Gastrocnemius medialis (tissue), 4 donors: ENCODE measurements at places on chromosomes 1 and 21. TPM values are rescaled to one million over a fixed set of nuclear protein-coding genes. Genes with fewer than 3 reads are reported as not detected.

GRCh38 chr1:22919341-22920025, 53.2 kb downstream of the LACTBL1 start:
- no peak overlapping the region for H3K4me3 ChIP-seq
- peaks cover 2% of the 10 kb centered on the region for H3K27me3 ChIP-seq
- H3K4me1 ChIP-seq, result no peaks in the 10 kb centered on the region
- no peak overlapping the region for H3K27ac ChIP-seq
- no peaks in the 10 kb centered on the region for H3K36me3 ChIP-seq

GRCh38 chr1:204495777-204496176, 1.2 kb upstream of the PIK3C2B start:
- no peak overlapping the region for H3K4me3 ChIP-seq
- H3K4me1 ChIP-seq, result peaks cover 29% of the 10 kb centered on the region

GRCh38 chr1:153699768-153700167, 21.3 kb downstream of the NPR1 start:
- H3K27ac ChIP-seq, result no peak overlapping the region
- no peak overlapping the region for H3K4me3 ChIP-seq
- no peaks in the 10 kb centered on the region for H3K36me3 ChIP-seq
- DNase-seq, result no peak
- H3K27me3 ChIP-seq, result no peaks in the 10 kb centered on the region

DNA sequence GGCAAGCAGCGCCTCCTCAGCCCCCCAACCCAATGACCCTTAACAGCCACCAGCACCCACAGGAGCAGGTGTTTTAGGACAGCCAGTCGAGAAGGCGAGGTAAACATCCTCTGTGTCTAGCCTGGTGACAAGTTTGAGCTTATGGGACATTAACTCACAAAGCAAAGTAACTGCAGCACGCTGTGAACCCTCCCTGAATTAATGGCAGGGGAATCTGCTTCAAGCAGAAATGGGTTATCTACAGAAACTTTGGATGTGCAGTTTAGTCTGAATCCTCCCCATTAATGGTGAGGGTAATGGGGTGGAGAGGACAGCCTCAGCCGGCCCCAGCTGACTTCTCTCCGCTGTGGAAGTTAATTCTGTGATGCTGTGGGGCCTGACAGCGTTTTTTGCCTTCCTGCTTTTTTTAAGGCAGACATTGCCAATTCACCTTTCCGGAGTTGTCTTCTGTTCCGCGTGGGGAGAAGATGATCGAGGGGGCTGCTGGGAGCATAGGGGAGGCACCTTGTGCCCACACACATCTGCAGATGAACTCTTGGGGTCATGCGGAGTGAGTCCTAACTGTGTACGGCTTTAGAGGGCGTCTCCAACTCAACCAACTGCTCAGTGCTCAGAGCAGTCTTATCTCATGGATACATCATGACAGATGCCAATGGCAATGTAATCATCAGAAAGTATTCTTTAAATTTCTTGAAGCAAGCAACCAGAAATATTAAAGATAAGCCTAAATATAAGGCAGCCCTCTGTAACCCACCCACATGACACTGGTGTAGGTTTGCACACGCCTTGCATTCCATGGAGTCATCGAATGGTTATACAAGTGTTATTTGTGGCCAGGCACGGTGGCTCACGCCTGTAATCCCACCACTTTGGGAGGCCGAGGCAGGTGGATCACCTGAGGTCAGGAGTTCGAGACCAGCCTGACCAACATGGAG, 41.0 kb downstream of the POFUT2 start:
- H3K4me3 ChIP-seq, result no peak overlapping the region
- no peaks in the 10 kb centered on the region for H3K36me3 ChIP-seq
- no peak overlapping the region for H3K27ac ChIP-seq
- H3K4me1 ChIP-seq, result peaks cover 3% of the 10 kb centered on the region

- H3K27ac ChIP-seq, result no peak overlapping the region
- H3K4me1 ChIP-seq, result no peaks in the 10 kb centered on the region
- H3K4me3 ChIP-seq, result no peak overlapping the region
- no peak for DNase-seq
Observed at GRCh38 chr1:19877181-19877750, 4.9 kb upstream of the OTUD3 start.

DNA sequence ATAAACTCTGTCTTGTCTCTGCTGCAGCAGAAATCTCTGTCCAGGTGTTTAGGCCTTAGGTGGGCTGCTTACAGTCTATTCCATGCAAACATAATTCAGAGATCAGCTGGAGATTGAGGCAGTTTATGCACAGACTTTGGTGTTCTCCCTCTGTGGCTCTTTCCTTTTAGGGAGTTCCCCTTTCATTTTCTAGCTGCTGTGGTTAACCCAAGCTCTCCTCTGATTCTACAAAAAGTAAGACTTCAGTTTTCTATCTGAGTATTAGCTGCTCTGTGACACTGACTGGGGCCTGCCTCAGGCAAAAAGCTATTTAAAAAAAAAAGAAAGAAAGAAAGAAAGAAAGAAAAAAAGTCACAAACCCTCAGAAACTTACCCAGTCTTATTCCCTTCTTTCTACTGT, 211.1 kb downstream of the CAMTA1 start:
- H3K4me3 ChIP-seq, result no peak overlapping the region
- H3K36me3 ChIP-seq, result no peaks in the 10 kb centered on the region
- H3K4me1 ChIP-seq, result no peaks in the 10 kb centered on the region

- H3K4me1 ChIP-seq, result no peaks in the 10 kb centered on the region
- no peak overlapping the region for H3K27ac ChIP-seq
- H3K4me3 ChIP-seq, result no peak overlapping the region
- DNase-seq, result no peak
Observed at GRCh38 chr1:201266774-201267173, 16.5 kb upstream of the PKP1 start.

- no peaks in the 10 kb centered on the region for H3K36me3 ChIP-seq
- no peaks in the 10 kb centered on the region for H3K27me3 ChIP-seq
- H3K4me3 ChIP-seq, result no peak overlapping the region
Observed at GRCh38 chr1:74534241-74534640, 21.8 kb upstream of the LRRC53 start.

DNA sequence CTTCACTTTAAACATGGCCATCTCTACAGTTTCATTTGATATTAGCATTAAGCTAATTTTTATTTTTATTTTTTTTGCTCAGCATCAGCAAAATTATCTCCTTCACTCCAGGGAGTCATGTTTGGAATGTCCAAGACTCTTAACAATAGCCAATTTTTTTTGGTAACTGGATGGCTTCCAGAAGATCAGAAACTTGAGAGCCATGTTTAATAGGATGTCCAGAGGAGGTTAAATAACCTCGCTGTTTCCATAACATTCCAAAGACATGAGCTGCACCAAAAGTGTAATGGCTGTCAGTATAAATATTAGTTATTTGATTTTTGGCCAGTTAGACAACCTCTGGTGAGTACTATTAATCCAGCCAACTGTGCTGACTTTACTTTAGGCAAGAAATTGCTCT, 80.7 kb downstream of the DNTTIP2 start:
- H3K27me3 ChIP-seq, result no peaks in the 10 kb centered on the region
- H3K4me3 ChIP-seq, result no peak overlapping the region
- no peaks in the 10 kb centered on the region for H3K36me3 ChIP-seq
- peaks cover 12% of the 10 kb centered on the region for H3K4me1 ChIP-seq
- DNase-seq, result no peak

GRCh38 chr21:23853796-23854379, 1753.4 kb downstream of the MRPL39 start:
- no peaks in the 10 kb centered on the region for H3K4me1 ChIP-seq
- no peak for DNase-seq
- H3K36me3 ChIP-seq, result no peaks in the 10 kb centered on the region
- no peak overlapping the region for H3K4me3 ChIP-seq
- H3K27me3 ChIP-seq, result no peaks in the 10 kb centered on the region

GRCh38 chr1:11211925-11212587, 22.9 kb downstream of the ANGPTL7 start:
- DNase-seq, result no peak
- no peak overlapping the region for H3K27ac ChIP-seq
- H3K4me3 ChIP-seq, result no peak overlapping the region
- H3K4me1 ChIP-seq, result no peaks in the 10 kb centered on the region
- H3K36me3 ChIP-seq, result peaks cover 94% of the 10 kb centered on the region

DNA sequence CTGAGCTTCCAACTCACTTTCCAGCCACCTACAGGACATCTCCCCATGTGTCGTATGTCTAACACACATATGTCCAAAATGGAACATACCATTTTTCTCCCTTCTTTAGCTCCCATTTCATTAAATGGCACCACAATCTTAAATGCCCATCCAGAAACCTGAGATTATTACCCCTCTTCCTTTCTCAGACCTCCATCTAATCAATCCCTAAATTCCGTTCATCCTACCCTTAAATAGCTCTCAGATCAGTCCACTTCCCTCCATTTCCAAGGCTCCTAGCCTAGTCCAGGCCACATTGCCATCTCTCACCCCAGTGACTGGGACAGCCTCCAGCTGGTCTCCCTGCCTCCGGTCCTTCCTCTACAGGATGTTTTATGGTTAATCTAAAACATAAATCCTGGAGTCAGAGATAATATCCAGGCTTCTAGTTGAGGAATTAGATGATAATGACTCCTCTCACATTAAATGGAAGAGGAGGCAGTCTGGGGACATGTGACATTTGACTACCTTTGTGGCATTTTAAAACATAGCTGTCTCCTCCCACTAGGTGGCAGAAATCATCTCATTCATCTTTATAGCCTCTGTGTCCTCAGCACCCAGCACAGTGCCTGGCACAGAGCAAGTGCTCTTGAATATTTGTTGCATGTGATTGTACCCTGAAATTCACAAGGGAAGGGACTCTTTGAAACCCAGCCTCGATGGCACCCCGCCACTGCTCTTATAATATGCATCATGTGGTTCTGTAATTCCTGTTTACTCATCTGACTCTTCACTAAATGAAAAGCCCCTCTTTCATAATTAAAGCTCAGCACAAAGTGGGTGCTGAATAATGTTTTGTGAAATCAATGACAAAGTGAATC, 102.3 kb downstream of the TMEM53 start:
- H3K4me1 ChIP-seq, result no peaks in the 10 kb centered on the region
- no peaks in the 10 kb centered on the region for H3K27me3 ChIP-seq
- no peaks in the 10 kb centered on the region for H3K36me3 ChIP-seq
- H3K4me3 ChIP-seq, result no peak overlapping the region

The LCE1A gene
- not detected for total RNA-seq

The NFASC gene
- 2.8 TPM for total RNA-seq

The OR2L5 gene
- not detected for total RNA-seq

The MOB3C gene
- 11.3 TPM for total RNA-seq

The FCRL5 gene
- total RNA-seq, result not detected

The RABGAP1L gene
- total RNA-seq, result 8.8 TPM

The DYNLT4 gene
- total RNA-seq, result not detected

The FCRL4 gene
- not detected for total RNA-seq

The FMOD gene
- 15.8 TPM for total RNA-seq

The MYCL gene
- total RNA-seq, result 0.35 TPM

The GSTM3 gene
- 54.2 TPM for total RNA-seq
